ENCODE measurements at places on chromosomes 4 and X.

DNA sequence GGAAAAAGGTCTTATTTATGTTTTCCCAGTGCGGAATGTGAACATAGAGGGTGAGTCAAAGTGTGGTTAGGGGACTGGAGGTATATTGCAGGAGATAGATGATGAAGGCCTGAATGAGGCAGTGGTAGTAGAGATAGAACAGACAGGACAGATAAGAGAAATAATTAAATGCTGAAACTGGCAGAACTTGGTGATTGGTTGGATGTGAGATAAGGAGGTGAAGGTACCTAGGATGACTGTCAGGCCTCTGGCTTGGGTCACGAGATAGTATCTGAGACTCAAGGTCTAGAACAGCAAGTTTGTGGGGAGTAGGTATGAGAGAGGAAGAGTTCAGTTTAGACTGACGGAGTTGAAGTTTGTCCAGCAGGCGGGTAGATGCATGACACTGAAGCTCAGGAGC, 3.5 kb downstream of the MND1 start:
- no peaks in the 10 kb centered on the region for H3K27me3 ChIP-seq
- H3K36me3 ChIP-seq: peaks cover 17% of the 10 kb centered on the region
- peak overlapping the region; percentile 31 for H3K27ac ChIP-seq
- no peak overlapping the region for H3K4me3 ChIP-seq
- peak; percentile 52 for DNase-seq

DNA sequence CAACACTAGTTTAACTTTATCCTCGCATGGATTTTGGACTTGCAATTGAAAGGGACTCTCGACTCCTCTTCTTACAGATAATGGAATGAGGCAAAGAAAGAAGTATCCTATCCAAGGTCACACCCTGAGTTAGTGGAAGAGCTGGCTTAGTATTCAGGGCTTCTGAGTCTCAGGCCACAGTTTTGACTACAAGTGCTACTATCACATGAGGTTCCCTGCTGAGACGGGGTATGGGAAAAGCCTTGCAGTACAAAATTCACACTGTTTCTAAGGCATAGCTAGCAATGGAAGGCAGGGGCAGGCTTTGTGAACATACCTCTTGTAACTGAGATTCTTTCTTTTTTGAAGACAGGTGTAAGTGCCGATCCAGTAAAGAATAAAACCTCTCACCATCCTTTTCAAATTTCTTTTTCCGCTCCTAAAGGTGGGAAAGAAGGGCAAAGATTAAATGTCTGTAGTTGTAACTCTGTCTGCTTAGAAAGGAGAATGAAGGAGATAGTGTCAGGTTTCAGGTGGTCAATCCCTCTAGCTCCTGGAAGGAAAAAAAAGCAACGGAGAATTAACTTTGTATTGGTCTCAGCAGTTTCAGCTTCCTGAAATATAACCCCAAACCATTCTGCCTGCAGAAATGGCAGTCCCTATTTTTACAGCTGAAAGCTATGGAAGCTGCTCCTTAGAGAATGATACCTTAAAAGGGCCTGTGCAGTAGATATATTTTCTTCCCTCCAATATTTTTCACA, 199.0 kb downstream of the OPHN1 start:
- H3K4me3 ChIP-seq: no peak overlapping the region
- no peaks in the 10 kb centered on the region for H3K4me1 ChIP-seq
- no peaks in the 10 kb centered on the region for H3K36me3 ChIP-seq
- no peak overlapping the region for H3K27ac ChIP-seq
- H3K27me3 ChIP-seq: no peaks in the 10 kb centered on the region
- DNase-seq: no peak

GRCh38 chrX:131549011-131549410, 5.1 kb downstream of the OR13H1 start:
- H3K27me3 ChIP-seq: no peaks in the 10 kb centered on the region
- no peaks in the 10 kb centered on the region for H3K36me3 ChIP-seq
- H3K4me1 ChIP-seq: no peaks in the 10 kb centered on the region
- no peak overlapping the region for H3K4me3 ChIP-seq
- DNase-seq: no peak

DNA sequence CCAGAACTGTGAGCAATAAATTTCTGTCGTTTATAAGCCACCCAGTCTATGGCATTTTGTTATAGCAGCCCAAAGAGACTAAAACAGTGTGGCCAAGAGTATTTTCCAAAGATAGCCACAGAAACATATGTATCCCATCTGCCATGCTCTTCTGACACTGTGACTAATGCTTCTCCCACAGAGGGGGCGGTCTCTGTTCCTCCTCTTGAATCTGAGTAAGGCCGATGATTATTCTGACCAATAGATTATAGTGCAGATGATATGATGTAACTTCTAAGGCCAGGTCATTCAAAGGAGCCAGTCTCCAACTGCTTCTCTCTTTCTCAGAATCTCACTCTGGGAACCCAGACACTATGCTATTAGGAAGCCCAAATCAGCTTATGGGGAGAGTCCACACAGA, 570.7 kb downstream of the BCOR start:
- no peaks in the 10 kb centered on the region for H3K36me3 ChIP-seq
- no peaks in the 10 kb centered on the region for H3K27me3 ChIP-seq
- no peak overlapping the region for H3K27ac ChIP-seq
- no peak overlapping the region for H3K4me3 ChIP-seq
- DNase-seq: no peak

DNA sequence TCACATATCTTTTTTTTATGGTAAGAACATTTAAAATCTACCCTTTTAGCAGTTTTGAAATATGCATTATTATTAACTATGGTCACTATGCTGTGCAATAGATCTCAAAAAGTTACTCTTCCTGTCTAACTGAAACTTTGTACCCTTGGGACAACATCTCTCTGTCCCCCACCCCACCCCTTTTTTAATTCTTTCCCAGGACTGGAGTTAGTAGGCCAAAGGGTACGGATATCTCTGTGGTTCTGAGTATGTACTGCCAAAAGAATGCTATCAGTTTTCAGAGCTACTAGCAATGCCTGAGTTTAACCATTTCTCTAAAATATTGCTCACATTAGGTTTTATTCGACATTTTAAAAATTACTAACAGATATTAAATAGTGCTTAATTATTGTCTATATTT, 4.7 kb upstream of the FAM241A start:
- 0 out of 2 replicates have a peak, but pooled peaks cover 3% of the 10 kb centered on the region for H3K4me1 ChIP-seq
- H3K4me3 ChIP-seq: no peak overlapping the region
- peaks cover 3% of the 10 kb centered on the region for H3K36me3 ChIP-seq
- DNase-seq: no peak
- no peak overlapping the region for H3K27ac ChIP-seq
- H3K27me3 ChIP-seq: no peaks in the 10 kb centered on the region

DNA sequence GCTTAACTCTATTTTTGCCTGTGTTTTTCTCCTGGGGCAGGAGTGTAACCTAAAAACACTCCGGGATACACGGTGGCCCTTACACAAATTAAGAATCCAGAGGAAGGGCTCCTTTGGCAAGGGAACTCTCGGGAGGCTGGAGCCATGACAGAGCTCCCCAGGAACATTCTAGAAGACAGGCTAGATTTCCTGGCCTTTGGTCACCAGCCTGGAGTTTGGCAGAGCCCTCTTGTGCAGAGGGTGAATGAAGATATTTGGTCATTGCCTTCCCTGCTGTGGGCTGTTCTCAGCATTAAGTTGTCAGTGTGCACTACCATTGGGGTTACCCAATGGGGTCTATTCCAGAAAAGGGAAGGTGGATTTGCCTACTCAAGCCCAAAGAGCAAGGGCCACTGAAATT, 53.8 kb upstream of the LNX1 start:
- no peak for DNase-seq
- no peaks in the 10 kb centered on the region for H3K27me3 ChIP-seq
- H3K36me3 ChIP-seq: no peaks in the 10 kb centered on the region
- H3K4me1 ChIP-seq: peaks cover 7% of the 10 kb centered on the region
- H3K27ac ChIP-seq: no peak overlapping the region

DNA sequence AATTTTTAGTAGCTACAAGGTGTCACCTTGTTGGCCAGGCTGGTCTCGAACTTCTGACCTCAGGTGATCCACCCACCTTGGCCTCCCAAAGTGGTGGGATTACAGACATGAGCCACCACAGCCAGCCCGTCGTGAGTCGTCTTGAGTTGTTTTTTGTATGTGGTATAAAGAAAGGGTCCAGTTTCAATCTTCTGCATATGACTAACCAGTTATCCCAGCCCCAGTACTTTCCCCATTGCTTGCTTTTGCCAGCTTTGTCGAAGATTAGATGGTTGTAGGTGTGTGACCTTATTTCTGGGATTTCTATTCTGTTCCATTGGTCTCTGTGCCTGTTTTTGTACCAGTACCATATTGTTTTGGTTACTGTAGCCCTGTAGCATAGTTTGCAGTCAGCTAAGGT, 105.9 kb downstream of the OR13H1 start:
- H3K4me3 ChIP-seq: no peak overlapping the region
- H3K36me3 ChIP-seq: no peaks in the 10 kb centered on the region
- H3K27ac ChIP-seq: no peak overlapping the region
- no peaks in the 10 kb centered on the region for H3K27me3 ChIP-seq

DNA sequence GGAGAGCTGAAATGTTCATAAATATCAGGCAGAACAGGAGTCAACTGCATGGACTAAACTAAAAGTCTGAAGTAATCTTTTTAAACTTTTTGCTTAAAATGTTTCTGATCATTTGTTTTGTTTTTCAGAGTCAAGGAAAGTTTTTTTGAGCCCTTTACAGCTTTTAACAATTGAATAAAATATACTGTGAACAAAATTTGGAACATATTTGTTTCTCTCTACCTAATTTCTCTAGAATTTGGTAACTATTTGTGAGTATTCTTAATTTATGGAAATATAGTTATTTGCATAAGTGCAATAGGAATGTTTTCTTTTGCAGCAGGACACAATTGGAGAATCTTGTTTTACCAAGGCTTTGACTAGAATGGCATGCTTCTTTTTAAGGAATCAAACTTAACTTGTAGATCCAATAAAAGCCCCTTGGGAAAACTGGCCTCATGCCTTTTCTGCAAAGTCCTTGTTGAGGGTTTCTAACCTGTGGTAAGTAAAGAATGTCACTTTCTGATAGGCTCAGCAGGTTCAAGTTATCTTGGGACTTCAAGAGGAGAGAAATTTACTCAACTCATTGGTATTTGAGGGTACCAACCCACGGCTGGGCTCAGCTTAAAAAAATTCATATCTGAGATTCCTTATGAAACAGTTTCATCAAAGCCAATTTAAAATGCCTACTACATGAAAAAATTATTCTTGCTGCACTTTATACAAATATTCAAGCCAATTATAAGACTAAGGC, 91.5 kb downstream of the UPRT start:
- H3K27ac ChIP-seq: no peak overlapping the region
- no peaks in the 10 kb centered on the region for H3K36me3 ChIP-seq
- H3K27me3 ChIP-seq: no peaks in the 10 kb centered on the region
- no peaks in the 10 kb centered on the region for H3K4me1 ChIP-seq

- H3K27me3 ChIP-seq: peaks cover 5% of the 10 kb centered on the region
- no peak overlapping the region for H3K4me3 ChIP-seq
- H3K27ac ChIP-seq: no peak overlapping the region
- no peak for DNase-seq
- H3K4me1 ChIP-seq: no peaks in the 10 kb centered on the region
Measured at GRCh38 chr4:69750346-69750745, 10.1 kb downstream of the SULT1B1 start.

DNA sequence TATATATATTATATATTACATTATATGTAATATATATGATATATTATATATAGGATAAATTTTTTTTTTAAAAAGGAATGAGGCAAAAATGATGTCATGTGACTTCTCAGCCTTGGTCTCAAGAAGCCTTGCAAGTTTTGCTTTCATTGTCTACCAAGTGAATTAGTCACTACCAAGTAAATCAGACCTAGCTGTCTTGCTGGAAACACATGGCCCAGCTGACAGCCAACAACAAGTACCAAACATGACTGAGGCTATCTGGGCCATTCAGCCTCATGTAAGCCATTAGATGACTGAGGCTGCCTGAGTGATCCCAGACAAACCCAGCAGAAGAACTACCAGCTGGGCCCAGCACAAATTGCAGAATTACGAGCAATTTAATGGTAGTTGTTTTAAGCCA, 44.9 kb downstream of the HAND2 start:
- no peak overlapping the region for H3K4me3 ChIP-seq
- H3K27ac ChIP-seq: no peak overlapping the region
- H3K36me3 ChIP-seq: no peaks in the 10 kb centered on the region
- DNase-seq: no peak

DNA sequence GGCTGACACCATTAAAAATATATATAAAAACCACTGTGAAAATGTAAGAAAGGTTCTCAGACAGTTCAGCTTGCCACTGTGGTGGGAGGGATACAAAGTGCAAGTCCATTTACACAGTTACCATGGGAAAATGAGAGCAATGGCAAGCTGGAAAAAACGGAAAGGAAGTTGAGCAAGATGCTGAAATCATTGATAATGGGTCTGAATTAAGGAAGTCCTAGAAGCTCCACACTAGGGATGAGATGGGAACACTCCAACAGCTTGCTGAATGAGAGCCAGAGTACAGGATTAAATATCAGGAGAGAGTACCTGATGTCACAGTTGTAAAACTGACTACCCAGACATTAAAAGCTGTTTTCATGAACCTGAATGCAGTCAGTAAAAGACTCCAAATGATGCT, 218.6 kb downstream of the PRDM5 start:
- no peaks in the 10 kb centered on the region for H3K27me3 ChIP-seq
- no peak for DNase-seq
- H3K36me3 ChIP-seq: no peaks in the 10 kb centered on the region
- H3K4me1 ChIP-seq: no peaks in the 10 kb centered on the region
- H3K4me3 ChIP-seq: no peak overlapping the region
